ENCODE measurements at places on chromosomes 16 and 17.
A peak's percentile ranks its signal among the peaks of the same experiment; 100 is the strongest.

GRCh38 chr16:68592466-68593337 is 52.4 kb upstream of the CDH3 start:
- no peak for DNase-seq

DNA sequence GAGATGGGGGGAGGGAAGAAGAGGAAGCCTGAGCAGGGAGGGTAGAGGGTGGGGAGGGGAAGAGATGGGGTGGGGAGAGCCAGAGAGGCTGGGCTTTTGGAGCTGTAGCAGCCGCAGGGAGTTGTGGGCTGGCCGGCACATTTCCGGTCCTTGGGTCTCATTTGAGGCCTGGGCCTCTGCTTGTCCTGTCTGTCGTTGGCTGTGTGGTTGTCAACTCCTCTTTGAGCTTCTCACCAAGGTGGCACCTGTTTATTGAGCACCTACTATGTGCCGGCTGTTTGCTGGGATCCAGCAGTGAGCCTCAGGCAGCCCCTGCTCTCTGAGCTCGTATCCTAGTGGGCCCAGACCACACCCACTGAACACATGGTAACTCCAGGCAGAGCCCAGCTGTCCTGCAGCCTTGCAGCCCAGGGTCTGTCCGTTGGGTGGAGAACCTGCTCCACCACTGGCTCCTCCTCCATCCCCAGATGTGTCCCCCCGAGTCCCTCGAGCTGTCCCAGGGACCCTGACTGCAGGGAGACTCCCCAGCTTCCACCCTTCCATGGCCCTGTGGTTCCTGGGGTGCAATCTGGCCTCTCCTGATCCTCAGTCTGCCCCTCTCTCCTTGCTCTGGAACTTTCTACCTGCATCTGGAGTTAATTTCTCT is 164.9 kb downstream of the IRF8 start:
- DNase-seq: no peak

- DNase-seq: no peak
These were observed 6.5 kb upstream of the FOXF1 start for GRCh38 chr16:86503830-86504229.

DNA sequence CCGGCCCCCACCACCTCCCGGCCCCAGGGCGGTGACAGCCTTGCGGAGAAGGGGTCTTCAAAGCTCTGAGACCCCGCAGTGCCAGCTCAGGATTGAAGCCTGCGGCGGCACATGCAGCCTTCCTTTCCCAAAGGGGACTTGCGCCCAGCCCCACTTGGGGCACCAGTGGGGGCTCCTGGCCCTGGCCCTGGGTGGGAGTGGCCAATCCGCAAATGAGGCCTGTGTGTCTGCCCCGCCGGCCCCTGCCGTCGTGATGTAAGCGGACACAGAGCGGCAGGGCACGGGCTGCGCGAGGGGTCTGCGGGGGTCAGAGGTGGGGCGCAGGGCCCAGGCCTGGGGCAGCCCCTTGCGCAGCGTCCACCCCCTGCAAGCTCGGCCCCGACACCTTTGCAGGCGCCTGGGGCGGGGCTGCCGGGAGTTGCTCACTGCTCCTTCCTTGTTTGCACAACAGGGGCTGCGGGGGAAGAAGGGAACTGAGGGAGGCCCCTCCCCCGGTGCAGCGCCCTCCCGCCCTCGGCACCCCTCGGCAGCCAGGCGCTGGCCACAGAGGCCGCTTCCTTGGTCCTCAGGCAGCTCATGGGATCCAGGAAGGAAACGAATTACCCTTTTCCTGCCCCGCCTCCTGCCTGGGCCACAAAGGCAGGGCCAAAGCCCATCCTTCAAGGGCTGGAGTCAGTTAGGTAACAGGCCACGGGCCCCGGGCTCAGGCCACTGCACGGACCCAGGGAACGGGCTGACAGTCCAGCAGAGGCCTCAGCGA is 2.9 kb downstream of the SLC16A3 start:
- DNase-seq: no peak

DNA sequence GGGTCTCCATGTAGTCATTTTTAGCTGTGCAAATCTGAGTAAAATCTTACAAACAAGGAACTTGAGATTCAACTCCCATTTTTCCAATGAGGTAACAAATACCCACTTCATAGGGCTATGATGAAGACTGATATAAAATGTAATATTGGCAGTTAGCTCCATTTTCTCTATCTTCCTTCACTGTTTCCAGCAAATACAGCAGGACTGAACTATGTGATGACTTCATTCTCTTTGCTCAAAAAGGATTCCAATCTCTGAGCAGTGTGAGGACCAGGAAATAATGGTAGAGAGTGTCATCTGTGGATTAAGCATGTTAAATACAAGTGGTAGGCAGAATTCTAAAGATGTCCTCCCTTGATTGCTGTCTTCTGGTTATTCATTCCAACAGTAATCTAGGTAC is 18.3 kb downstream of the RND2 start:
- no peak for DNase-seq

DNA sequence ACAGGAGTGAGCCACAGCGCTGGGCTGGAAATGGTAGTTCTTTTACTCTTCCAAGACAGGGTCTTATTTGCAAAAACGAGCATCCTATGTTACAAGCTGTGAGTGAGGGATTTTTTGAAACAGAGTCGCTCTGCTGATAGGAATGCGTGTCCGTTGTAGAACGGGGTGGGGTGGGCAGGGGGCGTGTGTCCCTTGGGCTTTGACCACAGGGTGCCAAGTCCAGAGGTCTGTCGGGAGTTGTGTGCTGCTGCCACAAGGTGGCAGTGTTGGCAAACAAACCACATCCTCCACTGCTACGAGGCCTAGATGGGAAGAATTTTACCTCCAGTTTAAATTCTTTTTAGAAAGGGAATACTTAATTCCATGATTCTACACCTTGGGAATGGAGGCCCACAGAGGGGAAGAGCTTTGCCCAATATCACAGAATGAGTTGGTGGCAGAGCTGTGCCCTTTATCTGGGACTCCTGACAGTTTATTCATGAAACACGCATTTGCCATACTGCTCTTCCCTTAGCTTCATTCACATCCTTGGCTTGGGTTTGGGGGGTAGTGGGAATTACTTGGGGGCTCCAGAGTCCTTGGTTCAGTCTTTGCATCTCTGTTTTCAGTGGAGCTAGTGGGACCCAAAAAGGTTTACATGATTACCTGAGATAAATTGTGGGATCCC is 30.6 kb upstream of the ETV4 start:
- DNase-seq: peak; percentile 78

GRCh38 chr16:66925322-66925840 is at the start of gene RRAD:
TSS of gene RRAD (minus strand) at chr16:66925535. CDS start at chr16:66925179, 356 bp downstream.
- DNase-seq: no peak

DNA sequence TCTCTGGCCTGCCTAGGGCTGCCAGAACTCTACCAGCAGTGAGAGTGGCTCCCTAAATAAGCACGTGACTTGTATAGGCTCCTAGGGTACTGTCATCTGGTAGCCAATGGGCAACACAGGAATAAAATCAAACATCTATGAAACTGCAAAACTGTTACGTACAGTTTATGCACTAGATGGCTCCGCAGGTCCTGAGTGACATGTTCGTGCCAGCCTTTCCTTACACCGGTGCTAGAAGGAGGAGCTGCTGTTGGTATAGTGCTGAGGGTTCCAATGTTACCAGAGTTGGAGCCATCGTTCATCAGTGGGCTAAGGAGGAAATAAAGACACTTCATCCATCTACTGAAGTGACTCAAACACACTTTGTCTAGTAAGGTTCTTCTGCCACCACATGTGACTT is 63.2 kb upstream of the TRAP1 start:
- DNase-seq: peak; percentile 21
